ENCODE measurements at places on chromosomes 3 and 15.

- DNase-seq: no peak
Measured at GRCh38 chr3:71503525-71504249, 79.8 kb downstream of the FOXP1 start.

- no peak for DNase-seq
Measured at GRCh38 chr3:76482510-76482909, 557.4 kb upstream of the ROBO2 start.

DNA sequence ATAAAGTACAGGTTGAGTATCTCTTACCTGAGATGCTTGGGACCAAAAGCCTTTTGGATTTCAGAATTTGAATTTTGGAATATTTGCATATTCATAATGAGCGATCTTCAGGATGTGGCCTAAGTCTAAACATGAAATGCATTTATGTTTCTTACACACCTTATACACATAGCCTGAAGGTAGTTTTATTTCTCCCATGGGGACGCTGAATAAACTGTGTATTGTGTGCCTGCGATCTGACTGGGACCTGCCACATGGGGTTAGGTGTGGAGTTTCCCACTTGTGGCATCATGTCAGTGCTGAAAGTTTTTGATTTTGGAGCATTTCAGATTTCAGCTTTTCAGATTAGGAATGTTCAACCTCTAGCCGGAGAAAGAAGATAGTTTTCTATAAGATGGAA is 35.5 kb downstream of the UBE2E2 start:
- DNase-seq: no peak

DNA sequence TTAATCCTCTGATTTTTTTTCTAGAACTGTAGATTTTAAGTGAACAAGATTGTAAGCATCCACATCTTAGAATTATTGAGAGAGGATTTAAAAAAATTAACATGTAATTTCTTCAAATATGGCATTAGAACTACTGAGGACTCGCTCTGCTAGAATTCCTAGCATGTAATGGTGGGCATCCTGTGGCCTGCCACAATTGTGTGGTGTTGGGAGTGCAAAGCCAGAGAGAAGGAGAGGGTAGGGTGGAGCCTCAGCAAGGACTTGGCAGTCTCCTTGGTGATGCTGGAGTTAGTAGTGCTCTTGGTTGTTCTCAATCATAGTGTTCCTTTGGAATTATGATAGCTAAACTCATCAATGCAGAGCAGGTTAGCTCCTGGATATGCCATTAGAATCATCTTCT is 443.9 kb upstream of the TBL1XR1 start:
- no peak for DNase-seq

- peak; percentile 41 for DNase-seq
Measured at GRCh38 chr3:5298453-5298852, 110.9 kb downstream of the EDEM1 start.

- no peak for DNase-seq
Measured at GRCh38 chr3:69542089-69542804, 156.4 kb upstream of the FRMD4B start.

DNA sequence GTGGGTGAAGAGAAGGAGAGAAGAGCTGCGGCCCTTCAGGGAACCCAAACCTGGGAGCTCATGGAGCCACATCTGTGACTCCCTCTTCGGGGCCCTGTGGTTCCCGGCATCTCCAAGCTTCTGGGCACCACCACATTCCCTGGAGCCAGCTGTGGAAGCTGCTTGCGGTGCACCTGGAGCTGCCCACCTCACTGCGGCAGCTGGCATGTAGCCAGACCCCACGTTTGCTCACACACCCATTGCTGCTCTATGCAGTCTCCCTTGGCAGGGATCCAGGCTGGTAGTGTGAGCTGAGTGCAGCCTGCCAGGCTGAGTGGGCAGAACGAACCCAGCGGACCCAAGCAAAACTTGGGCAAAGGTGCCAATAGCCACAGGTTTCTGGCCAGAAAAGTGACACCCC is 16.8 kb upstream of the PLA2G4E start:
- peak; percentile 27 for DNase-seq

GRCh38 chr3:31172336-31172735 is 277.9 kb upstream of the GADL1 start:
- DNase-seq: no peak

DNA sequence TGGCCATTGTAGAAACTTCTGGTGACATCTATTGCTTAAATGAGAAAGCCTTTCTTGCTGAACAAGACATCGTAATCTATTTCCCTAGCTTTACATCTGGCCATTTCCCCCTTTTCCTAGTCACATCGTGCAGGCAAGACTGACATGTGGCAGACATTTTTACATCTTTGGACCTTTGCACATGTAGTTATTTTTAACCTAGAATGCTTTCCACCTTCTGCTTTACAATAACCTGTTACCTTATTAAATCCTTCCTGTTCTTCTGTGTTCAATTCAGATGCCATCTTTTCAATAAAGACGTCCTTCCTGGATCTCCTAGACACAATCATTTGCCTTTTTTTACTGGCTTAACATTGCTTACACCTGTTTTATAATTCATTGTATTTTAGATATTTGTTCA is 343.3 kb downstream of the DIPK2A start:
- DNase-seq: no peak

DNA sequence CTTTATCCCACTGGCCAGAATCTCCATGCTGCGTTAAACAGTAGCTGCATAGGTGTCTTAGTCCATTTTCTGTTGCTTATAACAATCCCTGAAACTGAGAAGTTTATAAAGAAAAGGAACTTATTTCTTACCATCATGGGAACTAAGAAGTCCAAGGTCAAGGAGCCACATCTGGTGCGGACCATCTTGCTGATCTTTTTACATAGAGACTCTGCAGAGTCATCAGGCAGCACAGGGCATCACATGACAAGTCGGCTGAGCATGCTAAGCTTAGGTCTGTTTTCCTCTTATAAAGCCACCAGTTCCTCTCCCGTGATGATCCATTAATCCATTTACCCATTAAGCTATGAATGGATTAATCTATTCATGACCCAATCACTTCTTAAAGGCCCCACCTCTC is 22.4 kb upstream of the FAM174B start:
- no peak for DNase-seq

DNA sequence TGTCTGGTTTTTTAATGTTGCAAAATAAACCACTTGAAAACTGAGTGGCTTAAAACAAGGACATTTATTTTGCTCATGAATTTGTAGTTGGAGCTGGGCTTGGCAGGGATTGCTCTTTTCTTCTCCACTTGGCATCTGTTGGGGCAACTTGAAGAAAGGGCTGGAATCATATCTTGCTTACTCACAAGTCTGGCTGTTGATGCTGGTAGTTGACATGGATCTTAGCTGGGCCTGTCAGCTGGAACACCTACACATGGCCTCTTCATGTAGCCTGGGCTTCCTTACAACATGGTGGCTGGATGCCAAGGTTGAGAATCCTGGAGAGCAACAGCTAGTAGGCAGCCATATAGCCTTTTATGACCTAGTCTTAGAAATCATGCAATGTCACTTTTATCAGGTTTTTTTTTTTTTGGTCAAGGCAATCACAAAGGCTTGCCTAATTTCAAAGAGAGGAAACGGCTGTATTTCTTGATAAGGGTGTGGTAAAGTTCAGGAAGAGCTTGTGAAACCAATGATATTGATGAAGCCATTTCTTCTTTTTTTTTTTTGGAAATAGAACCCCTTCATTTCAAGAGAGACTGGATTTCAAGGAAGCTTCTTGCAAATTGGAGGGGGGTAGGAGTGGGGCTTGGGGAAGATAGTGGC is 262.1 kb downstream of the IL20RB start:
- no peak for DNase-seq

- DNase-seq: no peak
Measured at GRCh38 chr15:100291106-100291505, 50.7 kb downstream of the ADAMTS17 start.

DNA sequence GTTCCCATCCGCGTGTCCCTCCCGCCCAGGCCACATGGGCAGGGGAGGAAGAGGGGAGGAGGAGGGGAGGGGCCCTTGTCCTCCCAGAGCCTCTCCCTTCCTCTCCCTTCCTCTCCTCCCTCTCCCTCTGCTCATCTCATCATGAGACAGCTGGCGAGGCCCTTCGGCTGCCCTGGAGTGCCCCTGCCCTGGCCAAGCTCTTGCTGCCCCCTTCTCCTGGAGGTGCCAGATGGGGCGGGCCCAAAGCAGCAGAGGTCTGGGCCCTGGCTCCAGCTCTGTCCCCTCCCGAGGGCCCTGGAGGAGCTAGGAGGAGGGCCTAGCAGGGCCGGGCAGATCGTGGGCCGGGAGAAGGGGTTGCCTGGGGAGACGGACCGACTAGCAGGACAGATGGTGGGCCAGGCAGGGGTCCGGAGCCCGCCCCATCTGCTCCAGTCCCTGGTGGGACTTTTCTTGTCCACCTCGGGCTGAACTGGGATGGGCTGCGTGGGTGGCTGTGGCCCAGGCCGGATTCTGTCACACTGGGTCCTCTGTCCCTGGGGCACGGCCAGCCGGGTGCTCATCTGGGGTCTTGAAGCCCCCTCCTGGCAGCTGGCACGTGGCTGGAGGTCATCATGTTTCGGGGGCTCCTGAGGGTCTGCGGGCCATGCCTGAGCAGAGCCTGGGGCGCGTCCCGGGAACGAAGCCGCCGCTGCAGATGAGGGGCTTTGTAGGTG is 183.4 kb downstream of the GOLGA6L6 start:
- DNase-seq: no peak

DNA sequence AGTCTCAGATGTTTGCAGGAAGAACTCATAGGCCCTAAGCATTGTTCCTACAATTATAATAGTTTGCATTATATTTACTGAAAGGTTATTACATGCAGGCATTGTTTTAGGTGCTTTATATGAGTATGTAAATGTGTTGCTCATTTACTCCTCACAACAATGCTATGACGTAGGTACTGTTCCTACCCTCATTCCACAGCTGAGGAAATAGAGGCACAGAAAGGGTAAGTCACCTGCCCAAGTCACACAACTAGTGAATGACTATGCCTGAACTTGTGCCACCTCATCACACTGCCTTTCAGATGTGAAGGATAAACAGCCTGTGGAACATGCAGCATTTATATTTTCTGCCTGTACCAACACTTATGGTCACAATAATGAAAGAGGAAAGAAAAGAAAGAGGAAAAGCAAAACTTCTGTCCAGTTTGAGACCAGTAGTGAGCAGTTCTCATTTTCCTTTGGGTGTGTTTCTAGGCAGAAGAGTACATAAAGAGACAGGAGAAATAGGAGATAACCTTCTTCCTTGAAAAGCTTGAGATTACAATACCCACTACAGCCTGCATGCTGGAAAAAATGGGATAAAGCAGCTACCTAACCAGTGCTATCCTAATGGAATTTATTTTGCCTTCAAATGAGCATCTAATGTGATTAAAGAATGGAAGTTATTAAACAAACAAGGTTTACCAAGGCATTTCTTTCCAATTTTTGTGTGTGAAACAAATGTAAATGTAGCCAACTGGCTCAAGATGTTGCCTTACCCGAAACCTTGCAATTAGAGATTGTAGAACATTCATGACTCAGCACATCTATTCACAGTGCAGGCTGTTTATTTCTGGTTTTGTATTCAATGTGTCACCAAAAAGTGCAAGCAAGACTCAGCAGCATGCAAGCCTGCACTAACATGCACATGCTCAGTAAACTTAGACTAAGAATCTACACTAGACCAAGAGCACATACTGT is 20.5 kb upstream of the ENTPD3 start:
- DNase-seq: no peak

DNA sequence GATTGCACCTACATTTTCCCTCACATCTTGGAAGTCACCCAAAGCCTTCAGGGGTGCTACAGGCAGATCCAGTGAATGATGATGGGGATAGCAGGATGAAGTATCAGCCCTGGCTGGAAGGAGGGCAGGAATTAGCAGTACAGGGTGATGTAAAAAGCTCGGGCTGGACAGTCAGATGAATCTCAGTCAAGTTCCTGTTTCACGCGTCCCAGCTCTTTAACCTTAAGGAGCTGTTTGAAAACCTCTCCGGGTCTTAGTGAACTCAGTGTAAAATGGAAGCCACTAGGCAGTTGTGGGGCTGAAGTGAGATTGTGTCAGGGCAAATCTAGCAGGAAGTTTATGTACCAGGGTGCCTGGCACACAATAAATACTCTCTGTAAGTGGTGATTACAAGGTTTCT is 166.4 kb upstream of the PROK2 start:
- DNase-seq: no peak

DNA sequence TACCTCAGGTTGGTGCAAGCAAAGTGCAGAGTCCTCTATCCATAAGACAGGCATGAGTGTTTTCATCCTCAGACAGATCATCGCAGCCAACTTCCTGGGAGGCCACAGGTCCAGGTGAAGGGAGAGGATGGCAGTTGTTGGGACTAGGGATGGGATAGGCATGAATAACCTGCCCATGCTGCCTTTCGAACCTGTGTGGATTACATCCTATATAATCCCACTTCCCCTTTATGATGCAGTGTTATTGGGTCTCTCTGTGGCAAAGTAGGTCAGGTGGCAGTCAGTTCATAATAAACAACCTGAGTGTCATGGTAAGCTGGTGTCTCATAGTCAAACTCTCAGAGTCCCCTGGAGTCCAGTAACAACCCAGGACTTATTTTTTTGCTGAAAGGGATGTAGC is 40.4 kb downstream of the CCR3 start:
- DNase-seq: no peak

- DNase-seq: no peak
Measured at GRCh38 chr3:122365073-122365472, 18.0 kb downstream of the MIX23 start.

DNA sequence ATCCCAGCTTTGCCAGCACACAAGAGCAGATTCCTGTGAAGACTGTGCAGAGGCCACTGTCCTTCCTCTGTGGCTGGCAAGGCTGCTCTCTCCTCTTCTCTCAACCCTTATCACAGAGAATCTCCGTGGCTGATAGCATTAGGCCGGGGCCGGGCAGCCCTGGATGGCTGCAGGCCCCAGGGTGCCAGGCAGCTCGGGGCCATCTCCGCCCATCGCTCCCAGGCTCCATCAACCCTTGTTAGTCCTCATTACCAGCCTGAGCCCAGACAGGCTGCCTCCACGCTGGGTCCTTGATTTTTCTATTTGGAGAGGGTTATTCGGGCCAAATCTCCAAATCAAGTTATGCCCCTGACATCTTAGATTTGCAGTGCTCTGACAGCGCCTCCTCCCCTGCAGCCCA is 39.1 kb downstream of the MRPL46 start:
- DNase-seq: no peak

DNA sequence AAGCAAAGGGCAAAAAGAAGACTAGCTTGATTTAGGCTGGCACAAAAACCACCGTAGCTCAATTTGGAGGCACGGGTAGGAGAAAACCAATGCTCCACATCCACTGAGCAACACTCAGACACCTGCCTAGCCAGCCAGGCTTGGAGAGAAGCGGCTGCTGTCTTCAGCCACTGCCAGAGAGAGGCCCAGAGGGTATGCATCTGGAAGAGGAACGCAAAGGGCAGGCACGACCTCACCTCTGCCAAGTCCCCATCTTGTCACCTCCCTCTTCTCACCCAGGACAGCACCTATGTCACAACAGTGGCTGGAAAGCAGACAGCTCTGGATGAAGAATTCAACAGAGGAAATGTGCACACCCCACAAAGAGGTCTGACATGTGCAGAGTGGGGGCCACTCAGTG is 93.5 kb downstream of the ADAMTS17 start:
- DNase-seq: no peak

- DNase-seq: peak; percentile 14
Measured at GRCh38 chr15:28955160-28955992, 69.6 kb downstream of the APBA2 start.

GRCh38 chr15:73183071-73183470 is 130.8 kb downstream of the NEO1 start:
- DNase-seq: no peak
